Vagina (tissue), 2 donors: ENCODE measurements at places on chromosomes 7 and 10.

GRCh38 chr10:51653025-51653424 lies 46.4 kb downstream of the CSTF2T start:
- DNase-seq, result no peak
- H3K27me3 ChIP-seq, result no peaks in the 10 kb centered on the region
- H3K4me1 ChIP-seq, result peaks cover 14% of the 10 kb centered on the region
- H3K27ac ChIP-seq, result no peak overlapping the region
- no peaks in the 10 kb centered on the region for H3K36me3 ChIP-seq

DNA sequence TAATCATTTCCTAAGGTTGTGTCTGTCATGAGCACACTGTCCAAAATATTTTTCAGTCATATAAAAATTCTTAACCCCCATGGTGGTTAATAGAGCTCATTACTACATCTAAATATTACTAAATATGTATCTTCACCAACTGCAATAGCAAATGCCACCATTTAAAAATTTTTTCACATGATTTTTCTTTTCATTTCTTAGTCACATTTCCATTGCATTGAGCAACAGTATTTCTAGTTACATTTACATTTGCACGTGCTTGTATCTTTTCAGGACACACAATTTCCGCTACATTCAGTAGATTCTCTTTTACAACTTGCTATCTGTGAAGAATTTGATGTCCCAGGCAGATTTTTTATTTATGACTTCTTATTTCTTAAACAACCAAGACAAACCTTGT lies 5.2 kb upstream of the TAS2R40 start:
- no peak for DNase-seq
- H3K27me3 ChIP-seq, result no peaks in the 10 kb centered on the region
- H3K4me1 ChIP-seq, result no peaks in the 10 kb centered on the region
- no peak overlapping the region for H3K27ac ChIP-seq
- H3K36me3 ChIP-seq, result no peaks in the 10 kb centered on the region

- H3K27ac ChIP-seq, result no peak overlapping the region
- H3K27me3 ChIP-seq, result no peaks in the 10 kb centered on the region
- no peaks in the 10 kb centered on the region for H3K36me3 ChIP-seq
- H3K4me3 ChIP-seq, result no peak overlapping the region
- peaks cover 4% of the 10 kb centered on the region for H3K4me1 ChIP-seq
- DNase-seq, result no peak
These were observed 58.8 kb downstream of the ITIH5 start for GRCh38 chr10:7608001-7608400.

DNA sequence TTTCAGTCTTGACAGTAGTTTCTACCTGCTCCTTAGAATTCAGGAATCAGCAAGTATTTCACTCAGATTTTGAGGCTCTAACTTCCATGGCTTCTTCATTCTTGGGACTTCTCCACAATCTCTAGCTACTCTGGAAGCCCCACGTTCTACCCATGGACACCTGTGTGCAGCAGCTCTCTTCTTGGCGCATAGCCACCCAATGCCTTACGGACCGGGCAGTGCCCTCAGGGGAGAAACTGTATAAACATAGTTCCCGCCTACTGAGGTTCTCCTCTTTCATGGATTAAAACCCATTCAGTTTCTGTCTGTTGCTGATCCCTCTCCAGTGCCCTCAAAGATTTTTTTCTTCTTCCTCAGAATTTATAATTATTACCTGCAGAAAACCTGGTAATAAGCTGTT lies 177.1 kb downstream of the SORCS1 start:
- no peaks in the 10 kb centered on the region for H3K4me1 ChIP-seq
- H3K27me3 ChIP-seq, result no peaks in the 10 kb centered on the region
- no peak overlapping the region for H3K4me3 ChIP-seq
- H3K27ac ChIP-seq, result no peak overlapping the region
- no peak for DNase-seq
- no peaks in the 10 kb centered on the region for H3K36me3 ChIP-seq

DNA sequence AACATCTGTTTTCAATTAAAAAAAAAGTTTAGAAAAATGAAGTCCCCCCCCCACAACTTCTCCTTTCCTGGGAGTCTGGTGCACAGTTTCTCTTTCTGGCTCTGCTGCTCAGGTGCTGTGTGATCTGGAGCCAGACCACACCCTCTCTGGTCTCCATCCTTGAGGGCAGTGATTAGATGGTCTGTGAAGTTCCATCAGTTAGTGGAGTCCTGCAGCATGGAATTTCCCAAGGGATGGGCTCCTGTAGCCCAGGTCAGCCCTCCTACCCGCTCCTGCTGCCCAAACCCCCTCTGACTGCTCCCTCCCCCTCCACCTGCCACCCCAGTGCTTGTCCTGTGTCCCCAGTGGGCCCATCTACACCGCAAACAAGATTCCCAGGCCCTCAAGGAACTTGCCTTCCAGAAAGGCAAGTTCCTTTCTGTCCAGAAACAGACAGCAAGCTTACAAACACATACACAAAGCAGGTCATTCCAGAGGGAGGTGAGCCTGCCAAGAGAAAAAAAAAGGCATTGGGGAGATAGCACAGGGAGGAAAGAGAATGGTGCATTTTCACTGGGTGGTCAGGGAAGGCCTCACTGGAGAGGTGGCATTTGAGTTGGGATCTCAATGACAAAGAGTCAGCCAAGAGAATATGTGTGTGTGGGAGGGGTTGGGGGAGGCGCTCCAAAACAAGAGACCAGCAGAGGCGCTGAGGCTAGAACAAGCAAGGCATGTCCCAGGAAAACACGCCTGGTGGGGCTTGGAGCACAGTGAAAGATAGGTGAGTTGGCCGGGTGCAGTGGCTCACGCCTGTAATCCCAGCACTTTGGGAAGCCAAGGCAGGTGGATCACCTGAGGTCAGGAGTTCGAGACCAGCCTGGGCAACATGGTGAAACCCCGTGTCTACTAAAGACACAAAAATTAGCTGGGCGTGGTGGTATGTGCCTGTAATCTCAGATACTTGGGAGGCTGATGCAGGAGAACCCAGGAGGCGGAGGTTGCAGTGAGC lies 49.5 kb upstream of the SLC29A3 start:
- no peaks in the 10 kb centered on the region for H3K36me3 ChIP-seq
- no peak for DNase-seq
- H3K27ac ChIP-seq, result no peak overlapping the region
- H3K4me3 ChIP-seq, result no peak overlapping the region
- peaks cover 29% of the 10 kb centered on the region for H3K4me1 ChIP-seq
- no peaks in the 10 kb centered on the region for H3K27me3 ChIP-seq

GRCh38 chr7:18125476-18125875 lies 97.8 kb upstream of the PRPS1L1 start:
- no peak overlapping the region for H3K4me3 ChIP-seq
- no peaks in the 10 kb centered on the region for H3K36me3 ChIP-seq
- H3K4me1 ChIP-seq, result peaks cover 19% of the 10 kb centered on the region
- no peaks in the 10 kb centered on the region for H3K27me3 ChIP-seq

DNA sequence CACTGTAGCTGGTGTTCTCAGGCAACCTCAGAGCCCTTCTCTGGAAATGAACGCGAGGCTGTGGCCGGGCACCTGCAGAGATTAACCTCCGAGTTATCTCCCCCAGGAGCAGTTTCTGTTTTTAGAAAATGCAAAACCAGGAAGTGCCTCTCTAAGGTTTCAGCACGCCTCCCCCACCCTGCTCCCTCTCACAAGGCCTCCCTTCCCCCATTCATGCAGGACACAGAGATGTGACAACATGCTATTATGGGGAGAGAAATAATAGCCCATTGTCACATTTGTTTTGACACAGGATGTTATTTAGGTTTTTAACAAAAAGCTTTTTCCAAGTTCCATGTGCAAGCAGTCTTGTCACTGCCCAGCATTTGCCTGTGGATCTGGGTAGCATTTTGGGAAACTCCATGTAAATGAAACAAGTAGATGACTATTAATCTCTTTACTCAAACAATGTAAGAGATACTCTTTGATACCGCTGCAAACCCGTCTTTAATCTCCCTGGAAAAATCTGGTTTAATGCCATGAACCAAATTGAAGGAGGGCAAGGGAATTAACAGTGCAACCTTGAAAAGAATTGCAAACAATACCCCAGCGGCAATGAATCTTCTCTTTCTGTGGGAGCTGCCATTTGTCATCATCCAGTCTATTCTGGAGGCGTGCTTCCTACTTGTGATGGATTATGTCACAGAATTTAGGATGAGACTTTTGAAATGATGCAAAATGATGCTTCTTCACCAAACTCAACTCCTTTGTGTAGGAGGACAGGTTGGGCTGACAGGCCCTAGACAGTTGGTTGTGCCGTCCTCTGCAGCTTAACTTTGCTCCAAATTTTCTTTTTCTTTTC lies 86.5 kb upstream of the NMT2 start:
- DNase-seq, result no peak
- no peak overlapping the region for H3K4me3 ChIP-seq
- H3K27me3 ChIP-seq, result no peaks in the 10 kb centered on the region
- no peaks in the 10 kb centered on the region for H3K4me1 ChIP-seq

DNA sequence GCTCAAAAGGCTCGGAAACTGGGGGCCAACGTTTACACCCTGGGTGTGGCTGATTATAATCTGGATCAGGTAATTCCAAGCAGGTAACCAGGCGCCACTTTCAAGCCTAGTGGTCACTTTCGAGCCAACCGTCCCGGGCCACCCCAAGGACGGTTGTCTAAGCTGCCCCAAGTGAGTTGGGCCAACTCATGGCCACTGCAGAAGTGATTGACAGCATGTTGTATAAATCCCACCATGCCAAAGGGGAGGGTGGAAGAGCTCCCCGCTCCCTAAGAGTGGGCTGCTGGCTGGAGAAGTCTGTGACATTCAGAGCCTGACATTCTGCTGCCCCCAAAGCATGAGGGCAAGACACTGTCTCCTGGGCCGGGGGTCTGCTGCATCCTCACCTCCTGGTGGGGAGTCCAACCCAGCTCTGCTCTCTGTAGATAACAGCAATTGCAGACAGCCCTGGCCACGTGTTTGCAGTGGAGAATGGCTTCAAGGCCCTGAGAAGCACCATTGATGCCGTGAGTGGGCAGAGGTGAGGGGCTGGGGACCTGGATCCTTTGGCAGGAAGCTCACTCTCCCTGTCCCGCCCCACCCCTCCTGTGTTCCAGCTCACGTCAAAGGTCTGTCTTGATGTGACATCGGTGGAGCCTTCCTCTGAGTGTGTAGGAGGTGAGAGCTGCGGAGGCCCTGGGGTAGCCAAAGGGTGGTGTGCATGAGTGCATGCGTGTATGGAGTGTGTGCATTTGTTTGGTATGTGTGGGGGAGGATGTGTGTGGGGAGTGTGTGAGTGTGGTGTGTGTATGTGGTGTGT lies 10.8 kb downstream of the ANTXRL start:
- DNase-seq, result no peak
- H3K27ac ChIP-seq, result no peak overlapping the region
- H3K27me3 ChIP-seq, result no peaks in the 10 kb centered on the region
- H3K4me3 ChIP-seq, result no peak overlapping the region
- H3K36me3 ChIP-seq, result no peaks in the 10 kb centered on the region
- no peaks in the 10 kb centered on the region for H3K4me1 ChIP-seq

DNA sequence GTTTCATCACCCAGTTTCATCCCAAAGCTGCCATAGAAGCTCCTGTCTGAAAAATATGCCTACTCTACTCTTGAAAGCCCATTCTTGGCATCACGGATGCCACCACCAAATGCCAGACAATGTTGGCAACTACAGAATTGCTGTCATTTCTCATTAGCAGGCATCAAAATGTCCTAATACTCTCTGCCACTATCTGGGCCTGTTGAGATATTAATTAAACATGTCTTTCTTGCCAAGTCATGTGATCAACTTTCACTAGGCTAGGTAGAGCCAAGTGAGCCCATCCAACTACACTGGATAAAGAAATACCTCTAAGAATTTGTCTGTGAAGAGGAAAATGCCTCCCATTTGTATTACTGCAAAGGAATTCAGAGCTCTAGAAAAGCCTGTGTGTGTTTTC lies 1093.3 kb upstream of the C7orf33 start:
- H3K27ac ChIP-seq, result no peak overlapping the region
- no peaks in the 10 kb centered on the region for H3K36me3 ChIP-seq
- H3K4me3 ChIP-seq, result no peak overlapping the region
- H3K27me3 ChIP-seq, result no peaks in the 10 kb centered on the region
- DNase-seq, result no peak
